ENCODE measurements at places on chromosomes 4 and X.

DNA sequence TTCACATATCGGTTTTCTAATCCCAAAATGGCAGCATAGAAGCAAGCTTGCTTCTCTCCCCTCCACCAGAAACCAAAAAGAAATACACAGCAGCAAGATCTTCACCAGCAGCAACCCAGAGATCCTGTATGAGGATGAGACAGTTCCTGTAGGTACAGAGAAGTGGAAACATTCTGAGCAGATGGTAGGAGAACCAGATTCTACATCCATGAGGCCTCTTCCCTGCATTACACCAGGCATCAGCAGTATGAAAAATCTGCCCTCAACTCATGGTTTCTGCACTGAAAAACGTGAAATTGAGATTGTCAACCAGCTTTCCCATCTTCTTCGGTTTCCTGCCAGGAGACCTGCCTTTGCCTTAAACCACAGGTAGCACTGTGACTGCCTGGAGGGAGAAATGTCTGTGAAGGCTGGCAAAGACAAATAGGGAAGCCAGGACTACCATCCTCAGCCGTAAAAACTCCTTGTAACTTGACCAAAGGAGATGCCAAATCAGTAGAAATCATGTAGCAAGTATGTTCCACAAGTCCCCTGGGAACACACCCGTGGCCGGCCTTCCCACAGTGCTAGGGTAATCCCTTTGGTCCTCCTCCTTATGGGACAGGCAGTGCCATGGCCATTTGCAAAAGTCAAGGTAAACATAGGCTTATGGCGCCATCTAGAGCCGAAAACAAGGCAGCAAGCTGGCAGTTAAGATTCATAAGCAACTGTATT, 24.0 kb upstream of the MTHFD2L start:
- peak; percentile 77 for DNase-seq

- DNase-seq = no peak
Observed at GRCh38 chr4:187504974-187505797, 490.4 kb upstream of the ZFP42 start.

GRCh38 chrX:37380924-37381323, 31.8 kb downstream of the PRRG1 start:
- DNase-seq = peak; percentile 76

DNA sequence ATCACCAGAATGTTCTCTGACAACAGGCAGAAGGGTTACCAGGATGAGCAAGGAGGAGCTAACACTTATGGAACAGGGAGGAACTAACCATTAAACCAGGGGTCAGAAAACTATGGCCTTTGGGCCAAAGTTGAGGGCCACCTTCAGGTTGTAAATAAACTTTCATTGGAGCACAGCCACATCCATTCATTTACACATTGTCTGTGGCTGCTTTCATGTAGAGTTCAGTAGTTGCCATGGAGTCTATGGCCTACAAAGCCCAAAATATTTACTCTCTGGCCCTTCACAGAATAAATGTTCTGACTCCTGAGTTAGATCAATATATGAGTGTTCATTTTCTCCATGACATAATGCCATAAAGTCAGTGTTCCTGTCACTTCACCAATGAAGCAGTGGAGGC, 13.2 kb upstream of the HCCS start:
- no peak for DNase-seq

DNA sequence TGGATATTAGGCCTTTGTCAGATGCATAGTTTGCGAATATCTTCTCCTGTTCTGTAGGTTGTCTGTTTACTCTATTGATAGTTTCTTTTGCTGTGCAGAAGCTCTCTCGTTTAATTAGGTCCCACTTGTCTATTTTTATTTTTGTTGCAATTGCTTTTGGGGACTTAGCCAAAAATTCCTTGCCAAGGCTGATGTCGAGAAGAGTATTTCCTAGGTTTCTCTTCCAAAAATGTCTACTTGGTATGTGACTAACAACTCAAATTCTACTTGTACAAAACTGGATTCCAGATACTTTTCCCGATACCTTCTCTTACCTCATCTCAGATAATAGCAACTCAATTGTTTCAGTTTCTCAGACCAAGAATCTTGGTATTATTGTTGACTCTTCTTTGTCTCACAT, 142.4 kb upstream of the GLRA2 start:
- no peak for DNase-seq

DNA sequence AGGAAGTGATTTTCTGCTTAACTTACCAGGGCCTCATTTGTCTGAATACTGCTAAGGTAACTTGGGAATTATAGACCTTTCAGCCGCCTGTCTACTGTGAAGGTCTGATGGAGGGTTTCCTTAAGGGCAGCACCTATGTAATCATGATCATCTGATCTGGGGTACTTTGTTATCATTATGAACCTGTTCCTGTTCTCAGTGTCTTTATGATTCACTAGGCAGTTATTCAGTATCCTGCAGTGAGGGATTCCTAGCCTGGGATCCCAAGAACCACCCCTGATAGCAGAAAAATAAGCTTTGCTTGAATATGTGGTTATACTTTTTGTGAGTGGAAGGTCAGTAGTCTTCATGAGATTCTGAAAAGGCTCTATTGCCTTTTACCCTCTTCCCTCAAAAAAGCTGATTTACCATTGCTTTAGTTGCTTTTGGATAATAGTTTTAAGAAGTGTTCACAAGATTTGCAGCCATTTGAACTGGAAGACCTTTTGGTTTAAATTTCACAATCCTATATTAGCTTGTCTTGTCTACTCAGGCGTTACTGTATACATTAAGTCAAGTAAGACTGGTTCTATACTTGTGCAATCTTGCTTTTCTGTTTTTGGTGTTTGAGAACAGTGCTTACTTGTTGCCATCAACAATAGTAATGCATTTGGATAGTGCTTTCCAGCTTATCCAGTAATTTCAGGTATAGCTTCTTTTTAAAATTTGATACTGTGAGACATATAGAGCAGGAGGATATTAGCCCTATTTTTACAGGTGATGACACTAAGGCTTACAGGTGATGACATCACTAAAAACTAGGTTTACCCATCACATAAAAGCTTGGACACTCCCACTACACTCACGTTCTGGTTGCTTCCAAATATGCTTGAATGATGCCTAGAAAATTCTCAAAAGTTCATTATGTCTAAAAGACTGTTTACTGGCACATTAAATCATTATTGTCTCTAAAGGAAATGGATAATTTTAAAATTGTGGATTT, 60.0 kb downstream of the FHIP1A start:
- DNase-seq = peak; percentile 79

DNA sequence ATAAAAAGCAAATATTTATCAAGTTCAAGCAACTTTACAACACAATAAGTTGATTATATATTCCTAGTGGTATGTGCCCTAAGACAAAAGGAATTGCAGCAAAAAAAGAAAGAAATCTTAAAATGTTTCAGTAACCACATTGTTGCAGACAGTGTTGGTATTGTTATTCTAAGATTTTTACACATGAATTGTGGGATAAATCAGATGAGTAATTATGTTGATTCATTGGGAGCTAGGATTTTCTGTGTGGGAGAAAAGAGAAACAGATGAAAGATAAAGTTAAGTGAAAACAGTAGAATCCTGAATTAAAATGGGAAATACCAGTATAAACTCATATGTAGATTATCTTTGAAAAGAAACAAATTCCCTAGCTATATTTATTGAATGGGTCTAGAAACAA, 362.4 kb downstream of the PPP3CA start:
- peak; percentile 36 for DNase-seq

DNA sequence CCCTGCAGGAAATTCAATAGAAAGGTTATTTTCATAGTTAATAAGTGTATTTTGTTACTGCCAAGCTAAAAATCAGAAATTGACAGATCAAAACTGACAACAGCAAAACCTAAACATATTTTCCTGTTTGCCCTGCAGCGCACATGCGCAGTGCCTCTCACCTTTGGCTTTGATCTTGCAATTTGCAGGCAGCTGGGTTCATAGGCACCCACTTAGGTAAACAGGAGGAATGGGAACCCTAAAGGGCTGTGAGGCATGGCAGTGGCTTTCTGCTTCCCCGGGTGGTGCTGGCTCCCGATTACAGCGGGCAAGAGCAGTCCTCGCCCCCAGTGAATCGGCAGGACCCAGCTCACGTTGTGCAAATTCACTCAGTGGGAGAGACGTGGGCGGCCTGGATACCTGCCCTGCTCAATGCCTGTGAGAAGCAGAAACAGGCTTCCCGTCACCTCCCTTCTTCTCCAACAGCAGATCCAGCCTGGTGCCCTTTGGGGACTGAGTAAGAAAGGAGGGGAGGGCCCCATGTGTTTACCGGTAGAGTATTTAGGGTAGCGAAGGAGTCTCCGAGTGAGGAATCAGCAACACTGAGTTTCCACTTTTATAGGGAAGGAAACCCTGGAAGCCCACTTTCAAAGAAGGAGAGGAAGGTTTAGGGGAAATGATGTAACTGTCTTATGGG, 25.7 kb downstream of the CCKAR start:
- DNase-seq = no peak

GRCh38 chr4:109276482-109277095, 25.9 kb downstream of the COL25A1 start:
- no peak for DNase-seq

DNA sequence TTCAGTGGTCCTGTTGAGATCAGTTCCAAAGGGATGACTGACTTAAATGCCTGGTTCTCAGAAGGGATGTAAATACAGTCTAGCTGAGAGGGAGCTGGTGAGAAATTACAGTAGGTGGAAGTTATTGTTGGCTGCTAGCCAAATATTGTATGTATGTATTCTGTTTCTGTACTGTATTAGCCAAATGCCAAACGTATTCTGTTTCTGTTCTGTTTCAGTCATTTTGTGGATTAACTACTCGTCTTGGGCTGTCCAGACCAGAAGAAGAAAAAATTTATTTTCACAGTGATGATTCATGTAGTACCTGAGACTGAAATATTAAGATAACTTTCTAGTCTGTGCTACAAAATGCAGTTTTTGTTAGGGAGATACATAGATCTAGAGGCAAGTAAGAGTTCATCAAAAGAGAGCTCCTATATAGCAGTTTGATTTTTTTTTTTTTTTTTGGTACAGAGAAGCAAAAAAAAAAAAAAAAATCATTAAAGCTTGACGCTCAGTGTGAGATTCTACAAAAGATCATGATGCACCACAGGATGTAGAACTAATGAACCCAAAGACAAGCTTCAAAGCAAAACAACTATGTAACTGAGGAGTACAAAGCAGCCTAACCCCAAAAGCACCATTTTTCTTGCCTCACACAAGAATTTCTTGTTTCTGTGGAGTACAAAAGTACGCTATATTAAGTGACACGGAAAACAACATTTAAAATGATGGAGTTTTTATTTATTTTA, 54.8 kb downstream of the CASP6 start:
- DNase-seq = no peak

DNA sequence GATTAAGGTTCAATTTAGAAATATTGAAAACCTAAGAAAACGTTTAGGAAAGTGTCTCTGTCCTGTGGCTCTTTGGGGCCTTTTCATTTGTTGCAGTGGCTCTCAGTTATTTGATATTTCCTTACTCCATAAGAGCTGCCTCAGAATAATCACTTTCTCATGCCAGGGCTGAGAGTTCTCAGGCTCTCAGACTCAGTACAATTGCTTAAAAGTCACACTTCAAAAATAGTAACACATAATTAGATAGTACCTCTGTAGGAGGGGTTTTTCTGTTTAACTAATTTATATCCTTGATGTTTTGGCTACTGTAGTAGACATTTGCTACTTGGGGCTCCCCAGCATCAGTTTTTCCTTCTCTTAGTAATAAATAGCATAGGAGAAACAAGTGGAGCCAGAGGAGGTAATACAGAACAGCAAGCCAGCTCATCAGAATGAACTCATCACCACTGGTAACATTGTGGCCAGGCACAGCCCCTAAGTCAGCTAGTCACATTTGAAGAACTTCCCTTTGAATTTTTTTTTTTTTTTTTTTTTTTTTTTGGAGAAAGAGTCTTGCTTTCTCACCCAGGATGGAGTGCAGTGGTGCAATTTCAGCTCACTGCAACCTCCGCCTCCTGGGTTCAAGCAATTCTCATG, 8.0 kb upstream of the HNRNPD start:
- DNase-seq = no peak

- DNase-seq = peak; percentile 12
Observed at GRCh38 chr4:102174719-102175189, 170.5 kb downstream of the SLC39A8 start.

DNA sequence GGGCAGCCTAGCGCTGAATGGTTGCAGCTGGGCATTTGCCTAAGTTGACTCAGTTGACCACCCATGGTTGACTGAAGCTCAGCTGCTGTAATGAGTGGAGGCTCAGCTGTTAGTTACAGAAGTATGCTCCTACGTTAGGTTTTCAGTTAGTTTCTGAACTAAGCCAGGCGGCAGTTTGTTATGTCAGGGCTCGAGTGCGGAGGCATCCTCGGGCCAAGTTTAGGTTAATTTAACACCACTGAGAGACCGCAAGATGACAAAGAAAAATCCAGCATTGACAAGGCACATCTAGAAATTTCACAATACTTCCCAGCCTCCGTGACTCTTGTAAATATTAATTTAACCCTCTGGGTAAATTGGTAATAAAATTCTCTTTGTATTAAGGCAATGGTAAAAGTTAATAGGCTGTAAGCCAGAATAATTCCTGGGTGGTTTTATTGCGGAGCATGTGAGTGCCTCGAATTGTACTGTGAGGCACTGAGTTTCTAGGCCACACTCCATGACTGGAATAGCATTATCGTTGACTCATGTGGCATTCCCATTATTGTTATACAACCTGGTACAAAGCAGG, 33.1 kb upstream of the CDKN2AIP start:
- DNase-seq = peak; percentile 74

DNA sequence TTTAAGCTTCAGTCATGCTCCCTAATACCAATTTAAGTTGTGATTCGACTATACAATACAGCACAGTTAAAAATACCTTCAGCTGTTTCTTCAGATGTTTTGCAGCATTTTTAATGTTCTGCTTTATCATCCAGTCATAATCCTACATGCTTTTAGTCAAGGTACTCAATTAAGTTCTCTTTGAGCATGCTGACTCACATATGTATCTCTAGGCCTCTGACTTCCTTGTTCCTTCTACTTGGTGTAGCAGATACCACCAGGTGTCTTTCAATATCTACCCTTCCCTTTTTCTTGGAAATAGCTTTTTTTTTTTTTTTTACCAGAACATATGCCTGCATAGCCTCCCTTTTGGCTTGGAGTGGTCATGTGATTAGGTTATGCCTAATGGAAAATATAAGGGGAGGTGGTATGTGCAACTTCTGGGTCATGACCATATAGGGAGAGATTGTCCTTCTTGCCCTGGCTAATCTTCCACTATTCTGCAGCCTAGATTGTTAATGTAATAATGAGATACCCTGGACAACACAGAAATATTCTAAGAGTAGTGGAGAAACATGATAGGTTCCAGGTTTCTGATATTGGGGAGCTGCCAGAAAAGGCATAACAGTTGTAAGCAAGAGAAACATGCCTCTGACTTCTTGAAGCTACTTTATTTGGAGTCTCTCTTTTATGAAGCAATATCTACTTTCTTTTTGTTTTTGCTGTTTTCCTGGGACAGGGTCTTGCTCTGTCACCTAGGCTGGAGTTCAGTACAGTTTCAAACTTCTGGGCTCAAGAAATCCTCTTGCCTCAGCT, 737.2 kb upstream of the SLIT2 start:
- DNase-seq = peak; percentile 17

GRCh38 chr4:8708401-8709021, 115.9 kb downstream of the CPZ start:
- DNase-seq = no peak

GRCh38 chr4:2962614-2963174, 512 bp downstream of the NOP14 start:
- DNase-seq = no peak

Data from bronchial epithelial cell (primary cell).